ENCODE measurements at places on chromosomes 3 and 15.

- DNase-seq: no peak
These were observed 38.7 kb upstream of the FAH start for GRCh38 chr15:80114114-80114513.

GRCh38 chr3:64438812-64439211 is 213.5 kb upstream of the PRICKLE2 start:
- no peak for DNase-seq

DNA sequence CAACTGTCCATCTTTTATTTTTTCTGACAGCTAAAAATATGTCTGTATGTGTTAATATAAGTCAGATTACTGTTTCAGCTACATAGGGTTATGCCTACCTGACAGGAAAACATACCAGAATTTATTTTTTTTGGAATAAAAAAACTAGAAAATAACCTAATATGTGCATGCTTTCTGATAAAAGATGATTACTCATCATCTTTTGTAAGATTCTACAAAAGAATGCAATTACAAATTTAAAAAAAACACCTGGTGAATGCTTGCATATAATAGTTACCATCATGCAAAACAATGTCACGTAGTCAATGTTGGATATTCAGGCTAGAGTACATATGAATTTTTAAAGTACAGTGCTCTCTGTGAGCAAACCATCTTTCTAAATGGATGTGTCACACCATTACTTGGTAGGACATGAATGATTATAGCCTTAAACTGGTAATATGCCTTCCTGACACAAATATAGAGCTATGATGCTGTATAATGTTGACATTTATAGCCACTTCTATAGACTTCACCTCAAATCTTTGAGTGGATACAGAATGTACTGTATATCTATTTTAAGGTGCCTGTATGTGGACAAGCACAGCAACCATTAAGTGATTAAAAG is 180.6 kb downstream of the EPHA3 start:
- DNase-seq: no peak

- no peak for DNase-seq
These were observed 6.5 kb downstream of the KLF13 start for GRCh38 chr15:31333119-31333518.

DNA sequence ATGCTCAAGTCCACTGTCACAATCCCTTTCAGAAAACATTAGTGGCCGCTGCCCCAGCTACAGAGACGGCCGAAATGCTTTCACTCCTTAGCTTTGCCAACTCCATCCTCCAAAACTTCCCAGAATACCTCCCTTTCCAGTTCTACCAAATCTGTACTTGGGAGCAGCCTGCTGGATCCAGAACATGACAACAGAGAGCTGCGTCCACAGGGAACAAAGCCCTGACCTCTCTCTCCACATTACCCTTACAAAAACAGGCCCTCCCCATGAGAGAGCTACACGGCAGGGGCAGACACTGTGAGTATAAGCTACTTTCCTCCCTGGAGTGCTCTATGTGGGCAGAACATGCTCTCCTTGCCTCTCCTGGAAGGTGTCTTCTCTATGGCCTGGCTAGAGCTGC is 6.3 kb downstream of the RBM15B start:
- peak; percentile 47 for DNase-seq
